Thymus (tissue), 14 donors: ENCODE measurements at places on chromosomes 5 and 9. TPM values are rescaled to one million over a fixed set of nuclear protein-coding genes. Genes with fewer than 3 reads are reported as not detected.

GRCh38 chr9:133355881-133356357 lies 368 bp downstream of the SURF1 start:
- H3K27me3 ChIP-seq, result no peaks in the 10 kb centered on the region
- H3K4me1 ChIP-seq, result peaks cover 23% of the 10 kb centered on the region
- no peak for DNase-seq
- peak overlapping the region; percentile 38 for H3K27ac ChIP-seq
- peaks cover 56% of the 10 kb centered on the region for H3K36me3 ChIP-seq
- H3K4me3 ChIP-seq, result peak overlapping the region; percentile 75

DNA sequence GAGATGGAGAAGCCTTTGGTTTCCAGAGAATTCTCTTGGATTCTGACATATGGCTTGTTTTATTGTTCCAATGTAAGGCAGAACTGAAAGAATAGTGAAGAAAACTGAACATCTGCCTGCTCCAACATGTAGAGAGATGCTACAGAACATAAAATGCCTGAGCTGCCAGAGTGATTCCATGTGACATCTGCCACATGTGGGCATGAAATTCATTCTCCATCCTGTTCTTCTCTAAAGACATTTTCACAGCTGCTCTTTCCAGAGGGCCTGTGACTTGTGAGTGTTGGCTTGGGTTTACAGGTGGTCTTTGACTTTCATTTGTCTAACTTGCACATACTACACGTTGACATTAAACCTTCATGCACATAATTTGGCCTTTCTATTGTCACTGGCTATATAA lies 33.7 kb upstream of the TXN start:
- DNase-seq, result no peak
- H3K4me3 ChIP-seq, result no peak overlapping the region
- H3K4me1 ChIP-seq, result no peaks in the 10 kb centered on the region
- H3K36me3 ChIP-seq, result no peaks in the 10 kb centered on the region
- H3K27me3 ChIP-seq, result no peaks in the 10 kb centered on the region

The OLFM1 gene
- 28.3 TPM for total RNA-seq

- no peak overlapping the region for H3K27ac ChIP-seq
- no peaks in the 10 kb centered on the region for H3K4me1 ChIP-seq
- H3K4me3 ChIP-seq, result no peak overlapping the region
- H3K27me3 ChIP-seq, result no peaks in the 10 kb centered on the region
- DNase-seq, result no peak
- H3K36me3 ChIP-seq, result no peaks in the 10 kb centered on the region
Measured at GRCh38 chr5:155926031-155926430, 400.9 kb upstream of the SGCD start.

The SHOC1 gene
- total RNA-seq, result under 0.01 TPM

- no peaks in the 10 kb centered on the region for H3K27me3 ChIP-seq
- no peaks in the 10 kb centered on the region for H3K4me1 ChIP-seq
- H3K27ac ChIP-seq, result no peak overlapping the region
- no peak overlapping the region for H3K4me3 ChIP-seq
- no peak for DNase-seq
- H3K36me3 ChIP-seq, result no peaks in the 10 kb centered on the region
Measured at GRCh38 chr5:18314192-18314778, 680.0 kb downstream of the TAF11L14 start.

The PCDHA1 gene
- total RNA-seq, result not detected

- H3K27ac ChIP-seq, result no peak overlapping the region
- no peak for DNase-seq
- no peaks in the 10 kb centered on the region for H3K4me1 ChIP-seq
Measured at GRCh38 chr5:3305432-3305831, 290.2 kb upstream of the IRX1 start.
